ENCODE measurements at places on chromosomes 7 and 10. TPM values are rescaled to one million over a fixed set of nuclear protein-coding genes. Genes with fewer than 3 reads are reported as not detected.
A peak's percentile ranks its signal among the peaks of the same experiment; 100 is the strongest.

- no peaks in the 10 kb centered on the region for H3K27me3 ChIP-seq
- H3K36me3 ChIP-seq: no peaks in the 10 kb centered on the region
- no peaks in the 10 kb centered on the region for H3K4me1 ChIP-seq
- no peak overlapping the region for H3K4me3 ChIP-seq
Measured at GRCh38 chr7:69002416-69002815, 595.9 kb upstream of the AUTS2 start.

- no peaks in the 10 kb centered on the region for H3K4me1 ChIP-seq
- no peaks in the 10 kb centered on the region for H3K27me3 ChIP-seq
- no peak overlapping the region for H3K27ac ChIP-seq
- peak; percentile 40 for DNase-seq
- H3K36me3 ChIP-seq: no peaks in the 10 kb centered on the region
Measured at GRCh38 chr10:33134011-33134751, 176.2 kb upstream of the ITGB1 start.

The MARCHF5 gene
- total RNA-seq: 13.8 TPM

DNA sequence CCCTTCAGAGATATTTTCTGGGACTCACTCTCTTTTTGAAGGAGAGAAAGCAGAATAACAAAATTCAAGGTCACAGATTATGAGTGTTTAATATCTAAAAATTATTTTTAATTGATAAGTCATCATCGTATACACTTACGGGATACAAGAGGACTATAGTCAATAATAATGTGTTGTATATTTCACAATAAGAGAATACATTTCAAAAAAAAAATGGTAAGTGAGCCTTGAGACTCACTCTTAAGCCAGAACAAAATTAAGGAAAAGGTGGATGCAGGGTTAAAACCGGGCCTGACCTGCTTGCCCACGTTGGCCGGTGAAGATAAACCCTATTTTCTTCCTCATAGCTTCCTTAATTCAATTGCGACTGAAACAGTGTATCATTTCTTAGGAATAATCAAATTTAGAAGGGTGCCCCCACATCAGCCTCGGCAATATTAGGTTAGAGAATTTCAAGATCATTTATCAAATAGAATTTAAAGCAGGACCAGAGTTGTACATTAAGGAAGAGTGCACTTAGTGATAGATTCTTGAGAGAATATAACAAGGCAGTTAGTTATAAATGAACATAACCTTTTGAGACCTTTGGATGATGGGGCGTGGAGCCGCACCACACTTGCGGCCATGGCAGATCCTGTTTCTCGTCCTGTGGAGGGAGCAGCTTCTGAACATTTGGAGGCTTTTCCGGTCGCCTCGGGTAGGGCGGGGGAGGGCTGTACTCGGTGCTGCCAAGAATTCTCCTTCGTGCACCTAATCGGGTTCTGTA lies 321.8 kb downstream of the PAXIP1 start:
- H3K4me3 ChIP-seq: no peak overlapping the region
- DNase-seq: no peak
- H3K36me3 ChIP-seq: no peaks in the 10 kb centered on the region
- H3K27me3 ChIP-seq: no peaks in the 10 kb centered on the region
- no peaks in the 10 kb centered on the region for H3K4me1 ChIP-seq

GRCh38 chr10:112229096-112229495 lies 45.5 kb upstream of the GPAM start:
- no peak overlapping the region for H3K27ac ChIP-seq
- H3K27me3 ChIP-seq: no peaks in the 10 kb centered on the region
- H3K4me3 ChIP-seq: no peak overlapping the region

- no peaks in the 10 kb centered on the region for H3K4me1 ChIP-seq
- no peak for DNase-seq
- H3K4me3 ChIP-seq: no peak overlapping the region
- no peaks in the 10 kb centered on the region for H3K36me3 ChIP-seq
Measured at GRCh38 chr10:62992145-62992721, 140.9 kb upstream of the NRBF2 start.

DNA sequence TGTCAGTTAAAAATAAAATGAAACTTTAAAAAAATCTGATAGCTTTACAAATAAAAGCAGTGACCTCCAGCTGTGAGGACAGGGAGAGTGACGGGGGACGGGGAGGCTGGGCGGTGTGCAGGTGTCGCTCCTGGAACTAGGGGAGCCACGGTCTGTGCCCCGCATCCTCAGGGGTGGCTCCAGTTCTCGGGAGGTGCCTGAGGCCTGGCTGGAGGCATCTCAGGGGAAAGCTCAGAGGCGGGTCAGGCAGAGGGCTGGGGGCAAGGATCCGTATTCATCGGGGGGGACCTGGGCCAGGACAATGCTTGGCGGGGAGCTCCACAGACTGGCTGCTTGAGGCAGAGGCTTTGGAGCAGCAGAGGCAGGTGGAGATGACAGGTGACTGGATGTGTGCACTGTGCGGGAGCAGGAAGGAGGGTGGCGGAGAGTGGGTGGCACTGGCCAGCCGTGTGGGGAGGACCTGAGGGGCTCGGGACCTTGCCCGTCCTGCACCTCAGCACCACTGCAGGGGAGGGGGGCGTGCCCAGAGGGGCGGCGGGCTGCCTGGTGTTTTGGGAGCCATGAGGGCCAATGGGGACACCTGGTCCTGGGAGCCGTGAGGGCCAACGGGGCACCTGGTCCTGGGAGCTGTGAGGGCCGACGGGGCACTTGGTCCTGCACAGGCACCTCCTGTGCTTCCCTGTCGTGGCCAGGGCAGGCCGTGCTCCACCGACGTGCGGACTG lies 13.2 kb downstream of the PWWP2B start:
- no peak overlapping the region for H3K4me3 ChIP-seq
- no peaks in the 10 kb centered on the region for H3K27me3 ChIP-seq

GRCh38 chr10:6200440-6200733 lies 2.3 kb upstream of the PFKFB3 start:
- DNase-seq: no peak
- no peaks in the 10 kb centered on the region for H3K36me3 ChIP-seq
- H3K27me3 ChIP-seq: no peaks in the 10 kb centered on the region

The INSYN2A gene
- total RNA-seq: 0.48 TPM

DNA sequence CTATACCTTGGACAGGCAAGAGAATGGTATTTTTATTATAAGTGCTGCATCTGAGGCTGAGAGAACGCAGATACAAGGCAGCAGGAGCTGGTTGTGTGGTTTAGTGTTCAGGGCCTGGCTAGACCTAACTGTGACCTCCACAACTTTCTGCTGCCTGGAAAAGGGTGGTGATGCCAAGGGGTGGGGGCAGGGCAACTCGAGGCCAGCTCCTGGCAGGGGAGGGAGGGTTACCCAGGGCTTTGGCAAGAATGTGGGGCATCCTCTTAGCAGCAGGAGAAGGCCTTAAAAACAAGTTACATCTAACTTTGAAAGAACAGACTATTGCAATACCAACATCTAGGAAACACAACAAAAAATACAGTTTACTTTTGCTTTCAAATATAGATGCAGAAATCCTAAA lies 13.0 kb downstream of the MXI1 start:
- H3K27ac ChIP-seq: no peak overlapping the region
- H3K36me3 ChIP-seq: no peaks in the 10 kb centered on the region
- H3K27me3 ChIP-seq: no peaks in the 10 kb centered on the region

DNA sequence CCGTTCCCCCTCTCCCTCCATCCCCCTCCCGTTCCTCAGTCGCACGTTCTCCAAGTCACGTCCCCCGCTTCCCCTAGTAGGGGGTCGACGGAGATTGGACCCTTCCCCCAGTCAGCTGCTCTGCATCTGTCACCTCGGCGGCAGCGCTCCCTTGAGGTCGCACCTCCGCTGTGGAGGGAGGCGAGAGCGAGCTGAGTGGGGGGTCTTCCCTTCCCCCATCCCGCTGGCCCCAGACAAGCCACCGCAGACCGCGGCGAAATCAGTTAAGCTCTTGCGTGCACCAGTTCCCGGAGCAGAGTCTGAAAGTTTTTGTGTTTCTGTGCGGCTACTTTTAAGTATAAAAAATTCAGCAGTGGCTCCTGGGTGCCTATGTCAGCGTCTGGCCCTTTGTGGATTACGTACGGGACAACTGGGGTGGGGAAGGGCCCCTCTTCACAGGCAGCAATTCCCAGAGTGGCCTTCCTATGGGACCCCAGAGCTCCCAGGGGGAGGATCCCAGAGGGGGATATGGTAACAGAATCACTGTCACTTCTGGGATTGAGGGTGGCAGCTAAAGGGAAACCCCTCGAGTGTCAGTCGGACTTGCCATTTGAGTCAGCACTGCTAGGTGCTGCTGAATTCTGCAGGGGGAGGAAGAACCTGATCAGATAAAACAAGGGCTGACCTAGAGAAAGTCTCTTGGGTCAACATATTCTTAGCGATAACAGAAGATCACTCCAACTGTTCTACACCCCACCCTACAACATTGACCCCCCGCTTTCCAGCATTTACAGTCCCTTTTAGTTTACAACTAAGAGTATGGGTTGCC lies 12.5 kb upstream of the DDIT4 start:
- no peak for DNase-seq
- H3K27me3 ChIP-seq: no peaks in the 10 kb centered on the region

- no peaks in the 10 kb centered on the region for H3K36me3 ChIP-seq
- H3K27me3 ChIP-seq: no peaks in the 10 kb centered on the region
- no peak overlapping the region for H3K27ac ChIP-seq
- DNase-seq: no peak
- H3K4me1 ChIP-seq: no peaks in the 10 kb centered on the region
- H3K4me3 ChIP-seq: no peak overlapping the region
Measured at GRCh38 chr10:6416892-6417512, 163.1 kb downstream of the PRKCQ start.

The C10orf67 gene
- 0.21 TPM for total RNA-seq

- H3K36me3 ChIP-seq: no peaks in the 10 kb centered on the region
- peak; percentile 69 for DNase-seq
- no peaks in the 10 kb centered on the region for H3K4me1 ChIP-seq
- no peaks in the 10 kb centered on the region for H3K27me3 ChIP-seq
- H3K27ac ChIP-seq: peak overlapping the region; percentile 49
- H3K4me3 ChIP-seq: no peak overlapping the region
Measured at GRCh38 chr7:105759670-105760550, 116.5 kb downstream of the ATXN7L1 start.

DNA sequence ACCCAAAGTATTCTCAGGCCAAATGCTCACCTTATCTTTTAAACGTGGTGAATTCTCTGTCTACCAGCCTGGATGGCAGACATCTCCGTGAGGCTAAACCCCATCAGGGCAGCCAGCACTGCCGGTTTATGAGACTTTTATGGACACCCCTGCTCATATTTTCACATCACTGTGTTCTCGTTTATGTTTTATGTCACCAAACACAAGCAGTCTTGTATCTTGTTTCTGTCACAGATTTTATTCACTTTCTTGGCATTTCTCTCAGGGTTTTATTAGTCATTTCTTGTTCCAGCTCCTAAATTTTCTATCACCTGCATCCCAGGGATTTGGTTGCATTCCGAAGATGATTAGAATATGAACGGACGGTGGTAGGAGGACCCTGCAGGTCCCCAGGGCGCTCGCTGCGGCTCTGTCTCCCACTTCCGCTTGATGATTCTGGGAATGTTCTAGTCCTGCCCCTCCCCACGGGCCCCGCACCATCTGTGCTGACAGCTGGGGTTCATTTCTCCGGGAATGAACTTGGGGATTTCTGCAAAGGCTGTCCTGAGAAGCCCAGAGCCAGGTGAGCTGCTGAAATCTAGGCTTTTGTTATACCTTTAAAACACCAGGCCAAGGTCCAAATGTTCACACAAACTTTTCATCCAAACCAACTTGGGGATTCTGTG lies 217.6 kb downstream of the GFRA1 start:
- H3K27me3 ChIP-seq: no peaks in the 10 kb centered on the region
- no peak overlapping the region for H3K4me3 ChIP-seq

GRCh38 chr10:104872691-104873090 lies 231.6 kb downstream of the SORCS3 start:
- H3K4me1 ChIP-seq: no peaks in the 10 kb centered on the region
- no peak for DNase-seq
- H3K4me3 ChIP-seq: no peak overlapping the region

GRCh38 chr10:21813946-21814345 lies 189.6 kb downstream of the DNAJC1 start:
- H3K36me3 ChIP-seq: no peaks in the 10 kb centered on the region
- H3K4me1 ChIP-seq: no peaks in the 10 kb centered on the region
- no peaks in the 10 kb centered on the region for H3K27me3 ChIP-seq
- no peak for DNase-seq

The PCGF6 gene
- 2.4 TPM for total RNA-seq

DNA sequence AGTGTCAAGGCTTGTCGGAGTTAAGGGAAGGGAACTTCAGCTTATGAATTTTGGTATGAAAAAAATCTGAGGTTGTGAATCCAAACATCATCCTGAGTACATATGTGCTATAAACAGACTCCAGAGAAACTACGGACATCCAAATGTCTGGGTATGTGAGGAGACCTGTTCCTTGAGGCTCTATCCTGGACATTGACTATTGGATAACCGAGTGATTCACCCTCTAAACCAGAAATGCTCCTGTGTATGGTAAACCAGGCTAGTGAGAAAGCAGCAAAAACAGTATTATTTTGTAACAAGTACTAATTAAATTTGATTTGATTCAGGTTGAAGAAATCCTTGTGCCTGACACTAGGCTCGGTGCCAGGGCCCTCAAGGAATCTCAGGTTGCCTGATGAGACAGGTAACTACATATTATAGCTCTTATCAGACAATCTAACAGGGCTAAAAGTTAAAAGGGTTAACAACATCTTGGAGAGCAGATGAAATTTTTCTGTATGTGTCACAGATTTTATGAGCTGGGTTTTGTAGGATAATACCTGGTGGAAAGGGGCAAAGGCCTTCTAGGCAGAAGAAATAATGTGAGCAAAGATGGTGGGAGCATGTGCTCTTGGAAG lies 10.4 kb upstream of the STOX1 start:
- no peak for DNase-seq
- H3K36me3 ChIP-seq: no peaks in the 10 kb centered on the region
- H3K4me1 ChIP-seq: no peaks in the 10 kb centered on the region
- no peak overlapping the region for H3K4me3 ChIP-seq
- no peak overlapping the region for H3K27ac ChIP-seq
- no peaks in the 10 kb centered on the region for H3K27me3 ChIP-seq

- H3K36me3 ChIP-seq: no peaks in the 10 kb centered on the region
- H3K4me3 ChIP-seq: no peak overlapping the region
- H3K27ac ChIP-seq: peak overlapping the region; percentile 35
- H3K27me3 ChIP-seq: no peaks in the 10 kb centered on the region
- no peak for DNase-seq
Measured at GRCh38 chr10:124693396-124693795, 50.8 kb downstream of the FAM53B start.

The PNLIPRP2 gene
- not detected for total RNA-seq

GRCh38 chr10:4656576-4657194 lies 169.3 kb upstream of the AKR1E2 start:
- H3K4me3 ChIP-seq: no peak overlapping the region
- H3K27me3 ChIP-seq: no peaks in the 10 kb centered on the region
